ENCODE measurements at places on chromosomes 7 and 10. TPM values are rescaled to one million over a fixed set of nuclear protein-coding genes. Genes with fewer than 3 reads are reported as not detected.

Gene CHAT
- total RNA-seq, result not detected

Gene PTCD1
- total RNA-seq, result 9.1 TPM

Gene H2BK1
- not detected for total RNA-seq

Gene WEE2
- not detected for total RNA-seq

Gene LIPF
- not detected for total RNA-seq

DNA sequence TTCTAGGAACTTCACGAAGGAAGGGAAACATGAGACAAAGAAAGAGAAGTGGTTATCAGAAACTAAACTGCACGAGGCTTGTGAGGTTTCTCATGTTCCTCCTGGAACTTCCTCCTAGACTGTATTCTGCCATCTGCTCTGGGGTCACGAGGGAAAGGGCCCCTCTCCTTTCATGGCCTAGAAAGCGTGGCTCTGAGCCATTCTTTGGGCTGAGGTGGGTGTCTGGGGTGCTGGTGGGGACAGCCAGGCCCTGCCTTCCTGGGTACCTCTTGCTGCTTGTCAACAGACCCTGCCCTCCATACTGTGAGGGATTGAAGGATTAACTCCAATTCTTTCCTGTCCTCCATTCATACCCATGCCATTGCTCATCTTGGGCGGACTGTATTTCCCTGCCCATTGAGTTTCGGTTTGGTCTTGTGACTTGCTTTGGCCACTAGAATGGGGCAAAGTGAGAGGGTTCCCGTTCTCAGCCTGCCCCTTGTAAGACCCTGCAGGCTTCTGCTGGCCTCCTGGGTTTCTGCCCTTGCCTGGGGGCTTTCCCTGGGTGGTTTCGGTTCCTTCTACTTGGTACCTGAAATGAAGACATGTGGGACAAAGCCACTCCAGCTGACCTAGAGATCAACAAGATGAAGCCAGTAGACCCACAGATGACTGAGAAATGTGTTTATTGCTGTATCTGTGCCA lies 14.9 kb upstream of the GIMAP8 start:
- peak; percentile 80 for DNase-seq

DNA sequence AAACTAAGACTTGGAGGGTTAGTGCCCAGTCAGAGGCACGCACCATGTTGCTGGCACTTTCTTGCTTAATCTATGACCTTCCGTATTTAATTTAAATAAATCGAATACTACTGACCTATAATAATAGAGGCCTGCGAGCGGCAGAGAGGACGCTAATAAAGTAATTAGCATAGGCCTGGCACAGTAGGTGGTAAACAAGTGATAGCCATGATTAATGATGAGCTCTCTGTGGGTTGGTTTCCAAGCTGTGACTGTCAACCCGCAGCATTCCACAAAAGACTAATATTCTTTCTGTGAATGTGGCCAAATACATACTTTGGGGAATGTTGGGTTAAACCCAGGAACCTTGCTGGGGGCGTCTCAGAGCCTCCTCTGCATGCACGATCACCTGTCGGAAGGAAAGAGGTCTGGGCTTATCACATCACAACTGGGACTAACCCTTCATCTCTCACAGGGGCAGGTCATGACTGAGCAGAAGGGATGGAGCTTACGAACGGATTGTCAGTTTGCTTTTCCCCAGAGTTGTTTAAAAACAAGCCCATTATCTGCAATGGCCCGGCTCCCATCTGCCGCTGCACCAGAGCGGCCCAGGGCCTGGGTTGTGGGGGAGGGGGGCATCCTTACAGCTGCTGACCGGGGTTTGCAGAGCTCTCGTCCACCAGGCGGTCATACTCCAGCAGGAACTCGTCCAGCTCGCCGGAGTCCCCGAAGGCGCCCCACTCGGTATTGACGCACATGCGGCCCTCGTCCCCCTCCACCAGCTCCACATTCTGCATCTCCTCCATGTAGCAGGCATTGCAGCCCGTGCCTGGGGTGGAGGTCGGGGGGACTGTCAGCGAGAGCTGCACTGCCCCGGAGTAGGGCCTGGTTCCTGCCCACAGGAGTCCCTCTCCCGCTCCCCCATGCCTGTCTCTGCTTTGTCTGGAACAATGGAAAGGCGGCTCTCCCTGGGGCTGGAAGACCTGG lies 6.2 kb upstream of the MYL7 start:
- DNase-seq, result peak; percentile 76

- DNase-seq, result peak; percentile 21
Measured at GRCh38 chr10:12372846-12373245, 23.5 kb downstream of the CAMK1D start.

GRCh38 chr10:59706851-59707797 lies 2.5 kb downstream of the SLC16A9 start:
- no peak for DNase-seq

DNA sequence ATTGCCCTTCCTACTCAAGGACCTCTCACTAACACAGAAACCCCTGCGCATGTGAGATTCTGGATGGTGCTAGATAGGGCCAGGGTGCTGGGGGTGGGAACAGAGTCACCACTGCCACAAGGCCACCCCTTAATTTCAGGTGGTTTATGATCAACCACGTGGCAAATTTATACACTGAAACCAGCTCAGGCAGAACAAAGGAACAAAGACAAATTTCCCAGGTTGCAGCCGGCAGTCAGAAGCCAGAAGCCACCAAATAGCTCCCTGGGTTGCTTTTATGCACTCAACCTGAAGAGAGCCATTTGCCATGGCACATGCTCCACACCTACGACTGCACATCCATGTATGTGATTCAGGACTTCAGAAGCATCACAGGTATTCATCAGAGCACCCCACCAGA lies 2.5 kb downstream of the VOPP1 start:
- peak; percentile 69 for DNase-seq

DNA sequence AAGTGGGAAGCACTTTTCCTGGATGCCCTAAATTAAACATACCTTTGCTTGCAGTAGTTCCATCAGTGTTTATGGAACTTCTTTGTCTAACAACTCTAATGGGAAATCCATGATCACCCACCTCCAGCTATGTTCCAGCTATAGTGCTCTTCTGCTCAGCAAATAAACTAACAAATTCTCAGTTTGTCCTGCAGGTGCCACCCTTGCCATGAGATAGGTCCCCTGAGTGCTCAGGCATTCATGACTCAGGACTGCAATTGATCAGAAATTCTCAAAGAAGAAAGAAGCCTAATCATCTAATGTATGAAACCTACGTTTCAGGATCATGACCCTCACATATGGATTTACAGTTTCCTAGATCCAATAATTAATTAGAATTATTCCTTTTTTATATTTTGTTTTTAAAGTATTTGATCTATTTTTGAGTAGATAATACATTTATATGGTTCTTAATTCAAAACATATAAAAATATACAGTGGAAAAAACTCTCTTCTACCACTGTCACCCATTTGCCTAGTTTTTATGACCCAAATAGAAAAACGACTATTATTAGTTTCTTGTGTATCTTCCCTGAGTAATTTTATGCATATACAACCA lies 48.7 kb upstream of the DYNC1I1 start:
- no peak for DNase-seq

DNA sequence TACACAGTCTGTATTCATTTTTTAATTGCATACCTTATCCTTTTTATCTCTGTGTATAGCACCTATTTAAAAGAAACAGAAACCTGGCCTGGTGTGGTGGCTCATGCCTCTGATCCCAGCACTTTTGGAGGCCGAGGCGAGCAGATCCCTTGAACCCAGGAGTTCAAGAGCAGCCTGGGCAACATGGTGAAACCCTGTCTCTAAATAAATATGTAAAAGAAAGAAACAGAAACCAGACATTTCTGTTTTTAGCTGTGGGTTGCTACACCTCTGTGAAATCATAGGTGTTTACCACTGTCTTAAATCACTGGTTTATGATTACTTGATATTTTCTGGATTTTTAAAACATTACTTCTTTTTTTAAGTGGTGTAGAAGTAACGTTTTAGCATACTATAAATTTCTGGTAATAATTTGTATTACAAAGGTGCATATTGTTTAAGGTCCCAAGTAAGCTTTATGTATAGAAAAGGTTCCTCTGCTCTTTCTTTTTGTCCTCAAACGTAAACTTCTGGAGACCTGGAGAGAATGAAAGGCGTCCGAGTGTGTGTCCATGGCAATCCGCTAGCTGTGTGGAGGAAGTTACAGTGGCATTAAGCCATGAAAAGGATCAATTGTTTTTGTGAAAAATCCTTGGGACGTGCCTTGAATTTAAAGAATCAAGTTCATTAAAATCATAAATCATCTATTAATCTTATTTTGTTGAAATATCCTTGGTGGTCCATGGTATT lies 41.1 kb downstream of the PTPRZ1 start:
- no peak for DNase-seq

DNA sequence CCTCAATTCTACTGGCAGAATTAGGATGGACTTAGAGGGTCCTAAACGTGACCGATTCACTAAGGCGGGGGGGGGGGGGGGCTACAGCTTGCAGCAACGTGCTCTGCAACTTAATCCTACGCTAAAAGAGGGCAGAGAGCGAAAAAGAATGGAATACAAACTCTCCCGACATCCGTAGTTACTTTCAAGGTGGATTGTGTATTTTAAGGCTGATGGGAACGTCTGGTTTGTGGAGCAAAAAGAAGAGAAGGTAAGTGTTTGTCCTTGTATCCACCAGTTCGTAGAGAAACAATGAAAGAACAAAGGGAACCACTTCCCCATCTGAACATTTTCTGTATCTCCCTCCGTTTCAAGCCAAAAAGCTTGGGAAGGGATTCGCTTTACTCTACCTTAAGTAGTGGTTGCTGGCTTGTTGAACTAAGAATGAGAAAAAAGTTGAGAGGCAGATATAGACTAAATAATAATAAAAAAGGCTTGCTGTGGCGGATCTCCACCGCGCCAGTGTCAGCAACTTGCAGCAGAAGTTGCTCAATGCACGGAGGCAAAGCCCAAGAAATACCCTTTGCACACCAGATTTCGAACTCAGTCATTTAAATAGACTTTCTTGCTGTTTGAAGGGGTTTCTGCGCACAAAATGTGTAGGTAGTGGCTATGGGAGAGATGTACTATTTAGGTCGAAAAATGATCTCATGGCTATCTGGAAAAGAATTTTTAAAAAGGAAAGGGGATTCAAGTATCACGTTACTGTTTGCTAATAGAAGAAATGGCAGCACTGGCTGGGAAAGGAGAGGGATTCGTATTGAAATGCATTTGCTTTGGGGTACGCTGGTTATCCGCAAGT lies 736 bp downstream of the SKIDA1 start:
- no peak for DNase-seq

GRCh38 chr10:75977139-75977538 lies 545.7 kb downstream of the LRMDA start:
- no peak for DNase-seq

- peak; percentile 83 for DNase-seq
Measured at GRCh38 chr10:123135415-123136141, at the start of gene HMX3. Gene HMX3 (plus strand): TSS chr10:123135970. CDS start chr10:123136051, 81 bp downstream.

GRCh38 chr7:6256677-6257535 lies 15.5 kb downstream of the CYTH3 start:
- peak; percentile 61 for DNase-seq

- DNase-seq, result no peak
Measured at GRCh38 chr10:31749981-31750840, 178.4 kb downstream of the ARHGAP12 start.

DNA sequence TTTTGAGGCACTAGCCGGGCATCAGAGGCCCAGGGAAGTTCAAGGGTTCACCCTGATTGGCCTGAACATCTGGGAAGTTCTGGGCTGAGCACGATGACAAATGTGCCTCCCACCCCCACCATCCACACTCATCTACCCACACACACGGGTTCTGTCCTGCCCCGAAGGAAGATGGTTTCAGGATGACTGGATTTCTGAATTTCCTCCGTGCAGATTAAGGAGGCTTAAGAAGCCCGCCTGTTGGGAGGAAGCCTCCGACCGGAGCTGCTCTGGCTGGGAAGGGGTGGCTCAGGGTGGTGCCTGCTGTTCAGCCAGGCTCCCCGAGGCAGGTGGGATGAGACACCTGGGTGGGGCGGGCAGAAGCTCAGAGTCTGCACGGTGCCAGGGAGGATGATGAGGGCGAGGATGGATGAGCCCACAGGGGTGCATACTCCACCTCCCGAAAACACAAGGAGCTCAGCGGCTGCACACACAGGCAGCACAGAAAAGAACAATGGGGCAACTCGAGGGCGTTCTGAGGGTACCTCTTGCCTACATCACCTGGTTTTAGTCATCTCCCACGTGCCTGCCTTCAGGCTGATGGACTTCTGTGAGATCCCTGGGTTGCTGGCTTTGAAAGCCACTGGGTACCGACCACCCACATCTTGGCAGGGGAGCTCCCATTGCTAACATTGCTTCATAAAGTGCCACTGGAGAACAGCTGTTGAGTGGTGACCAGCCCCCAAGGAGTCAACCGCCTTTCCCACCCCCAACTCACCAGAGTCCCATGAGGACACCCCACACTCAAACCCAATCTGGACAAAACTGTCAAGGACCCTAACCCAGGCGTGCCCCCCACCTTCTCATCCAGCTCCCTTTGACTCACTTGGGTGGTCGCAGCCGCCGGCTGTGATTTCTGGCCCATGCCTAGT lies 41.2 kb downstream of the CALML3 start:
- peak; percentile 61 for DNase-seq

DNA sequence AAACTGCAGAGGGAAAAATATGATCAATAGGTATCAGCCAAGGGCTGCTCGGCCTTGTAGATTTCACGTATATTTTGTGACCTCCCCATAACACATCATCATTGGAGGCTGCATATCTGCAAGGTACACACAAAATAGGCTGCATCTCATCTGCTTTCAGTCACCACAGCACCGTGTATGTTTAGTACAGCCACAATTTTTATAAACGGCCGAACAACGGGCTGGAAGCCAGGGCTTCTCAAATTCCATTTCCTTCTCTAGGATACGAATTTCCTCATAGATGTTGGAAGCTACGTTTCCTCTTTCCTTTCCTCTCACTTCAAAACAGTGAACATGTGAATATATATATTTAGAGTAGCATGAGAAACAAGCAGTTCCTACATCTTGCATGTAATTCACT lies 20.2 kb upstream of the FOXK1 start:
- no peak for DNase-seq

DNA sequence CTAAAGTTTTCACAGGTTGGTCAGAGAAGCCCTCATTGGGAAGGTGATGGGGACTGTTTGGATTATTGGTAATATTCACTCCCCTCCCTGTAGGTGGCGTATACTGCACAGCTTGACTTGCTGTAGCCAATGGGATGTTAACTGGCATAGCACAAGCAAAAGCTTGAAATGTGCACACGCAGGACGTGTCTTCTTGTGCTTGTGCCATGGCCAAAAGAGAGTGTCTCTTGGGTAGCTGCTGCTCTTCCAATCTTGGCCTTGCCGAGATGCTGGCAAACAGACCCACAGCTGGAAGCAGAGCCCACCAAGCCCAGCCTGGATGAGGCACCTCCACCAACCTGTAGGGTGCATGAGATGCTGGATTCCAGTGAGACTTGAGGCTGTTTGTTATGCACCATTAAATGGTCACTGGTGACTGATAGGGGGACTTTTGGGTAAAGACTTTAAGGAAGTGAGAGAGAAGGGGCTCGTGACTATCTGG lies 266.0 kb downstream of the GRID1 start:
- DNase-seq, result no peak

GRCh38 chr7:134618756-134619530 lies 27.7 kb upstream of the BPGM start:
- DNase-seq, result no peak

- no peak for DNase-seq
Measured at GRCh38 chr10:94673614-94674321, 9.8 kb upstream of the CYP2C18 start.

GRCh38 chr10:1737222-1738061 lies at the start of gene ADARB2:
Gene ADARB2 (minus strand): TSS chr10:1737525.
- no peak for DNase-seq

Data from lower leg skin (tissue), 4 donors.